ENCODE measurements at places on chromosomes 2 and 18. TPM values are rescaled to one million over a fixed set of nuclear protein-coding genes. Genes with fewer than 3 reads are reported as not detected.

DNA sequence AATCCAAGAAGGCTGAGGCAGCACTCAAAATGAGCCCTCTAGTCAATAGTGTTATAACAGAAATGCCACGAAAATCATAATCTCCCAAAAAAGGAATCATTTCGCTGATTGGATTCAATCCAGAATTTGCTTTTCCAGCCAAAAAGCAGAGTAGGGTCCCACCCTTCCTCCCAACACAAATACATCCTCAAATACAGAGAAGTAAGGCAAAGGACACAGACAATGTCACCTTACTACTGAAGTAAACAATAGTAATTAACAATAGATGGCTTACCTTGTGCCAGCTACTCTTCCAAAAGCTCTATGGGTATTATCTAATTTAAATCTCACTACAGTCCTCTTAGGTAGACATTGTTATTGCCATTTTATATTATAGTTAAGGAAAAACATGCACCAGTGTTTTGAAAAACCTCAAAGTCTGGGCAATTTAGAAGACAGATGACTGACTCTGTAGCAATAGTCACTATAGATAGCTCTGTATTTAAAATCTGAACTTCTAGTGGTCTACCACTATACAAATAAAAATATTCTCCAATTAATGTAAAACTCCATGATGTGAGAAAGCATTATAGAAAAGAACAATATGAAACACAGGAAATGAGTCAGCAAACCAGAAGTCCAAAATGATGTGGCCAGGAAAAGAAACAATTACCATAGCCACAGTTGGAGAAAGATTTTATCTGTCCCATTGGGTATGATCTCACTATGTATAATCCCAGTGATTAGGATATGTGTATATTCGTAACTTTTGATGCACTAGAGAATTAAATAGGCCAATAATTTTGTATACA, 305.0 kb upstream of the ERBB4 start:
- no peak for DNase-seq

THADA gene
- polyA plus RNA-seq = 8.0 TPM

FAP gene
- polyA plus RNA-seq = not detected

CYP20A1 gene
- polyA plus RNA-seq = 5.2 TPM

GRCh38 chr2:237672731-237673129, 45.3 kb downstream of the LRRFIP1 start:
- DNase-seq = no peak

GRCh38 chr2:101962309-101962708, 29.5 kb upstream of the IL1R2 start:
- no peak for DNase-seq

- DNase-seq = no peak
Observed at GRCh38 chr2:54073796-54074195, 41.6 kb upstream of the ACYP2 start.

GRCh38 chr2:157327621-157328500, 2.2 kb upstream of the ERMN start:
- peak; percentile 93 for DNase-seq

DNA sequence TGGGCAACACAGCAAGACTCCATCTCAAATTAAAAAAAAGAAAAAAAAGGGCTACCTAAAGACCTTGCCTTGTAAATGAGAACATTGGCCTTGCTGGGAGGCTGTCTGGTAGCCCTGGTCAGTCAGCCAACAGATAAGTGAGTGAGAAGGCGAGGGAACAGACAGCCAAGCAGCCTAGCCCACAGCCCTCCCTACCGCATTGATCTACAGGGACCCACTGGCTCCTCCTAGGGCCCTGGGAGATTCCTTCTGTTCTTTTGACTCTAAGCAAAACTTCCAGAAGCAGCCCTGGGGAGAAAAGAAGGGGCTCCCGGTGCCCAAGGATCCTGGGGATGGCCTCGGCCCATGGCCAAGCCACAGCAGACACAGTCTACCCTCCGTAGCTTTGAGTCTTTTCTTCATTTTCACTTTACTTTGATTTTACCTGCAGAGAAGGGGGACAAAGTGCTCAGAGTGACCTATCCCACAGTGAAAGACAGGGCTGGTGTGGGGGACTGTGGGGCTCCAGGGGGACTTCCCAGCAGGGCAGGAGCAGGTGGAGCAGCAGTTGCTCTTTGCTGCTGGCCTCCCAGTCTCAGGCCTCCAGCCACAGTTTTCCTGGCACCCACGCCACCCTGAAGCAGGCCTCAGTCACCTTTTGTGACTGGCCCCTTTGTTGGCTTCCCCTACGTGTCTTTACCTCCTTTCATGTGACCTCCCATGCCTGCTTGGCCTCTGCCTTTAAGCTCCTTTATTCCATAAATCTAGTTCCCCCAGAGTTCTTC, 5.1 kb downstream of the CEP68 start:
- DNase-seq = no peak

- peak; percentile 79 for DNase-seq
Observed at GRCh38 chr2:1990724-1991123, 246.4 kb upstream of the PXDN start.

- DNase-seq = peak; percentile 61
Observed at GRCh38 chr18:30987467-30988241, 54.9 kb downstream of the DSC3 start.

SCN7A gene
- polyA plus RNA-seq = 3.2 TPM

DNA sequence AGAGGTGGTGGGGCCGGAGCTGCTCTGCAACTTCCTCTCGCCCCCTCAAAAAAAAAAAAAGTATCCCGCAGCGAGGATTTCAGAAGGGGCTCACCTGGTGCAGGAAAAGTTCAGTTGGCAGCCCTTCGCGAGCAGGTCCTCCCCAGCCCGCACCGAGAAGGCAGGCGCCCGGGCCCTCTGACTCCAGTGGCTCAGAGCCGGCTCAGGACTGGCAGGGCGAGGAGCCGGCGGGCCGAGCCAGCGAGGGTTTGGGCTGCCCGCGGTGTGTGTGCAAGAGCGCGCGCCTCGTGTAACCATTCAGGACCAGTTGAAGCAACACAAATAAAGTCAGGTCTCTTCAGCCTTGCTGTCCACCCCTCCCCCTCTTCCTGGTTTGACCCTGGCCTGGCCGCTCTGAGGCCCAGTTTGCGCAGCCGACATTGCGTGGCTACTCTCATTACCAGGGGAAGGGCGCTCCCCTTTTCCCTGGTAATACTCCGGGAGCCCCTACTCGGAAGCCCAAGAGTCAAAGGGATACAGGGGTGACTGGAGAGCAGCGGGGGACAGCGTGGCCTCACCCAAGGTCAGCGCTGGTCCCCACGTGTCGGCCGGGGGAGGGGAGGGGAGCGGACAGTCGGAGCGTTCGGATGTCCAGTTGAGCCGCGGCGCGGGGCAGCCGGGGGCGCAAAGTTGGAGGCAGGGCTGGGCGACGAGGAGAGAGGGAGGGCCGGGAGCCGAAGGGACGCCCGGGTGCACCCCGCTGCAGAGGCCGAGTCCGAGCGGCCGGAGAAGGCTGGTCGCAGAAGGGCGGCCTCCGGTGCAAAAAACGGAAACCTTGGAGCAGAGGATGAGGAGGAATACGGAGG, 12.3 kb downstream of the EN1 start:
- no peak for DNase-seq

Measured in stomach (tissue), 19 donors.